Lower leg skin (tissue), 4 donors: ENCODE measurements at places on chromosomes 1 and 21.

- no peak for DNase-seq
Observed at GRCh38 chr21:19468991-19469715, 1065.6 kb upstream of the TMPRSS15 start.

DNA sequence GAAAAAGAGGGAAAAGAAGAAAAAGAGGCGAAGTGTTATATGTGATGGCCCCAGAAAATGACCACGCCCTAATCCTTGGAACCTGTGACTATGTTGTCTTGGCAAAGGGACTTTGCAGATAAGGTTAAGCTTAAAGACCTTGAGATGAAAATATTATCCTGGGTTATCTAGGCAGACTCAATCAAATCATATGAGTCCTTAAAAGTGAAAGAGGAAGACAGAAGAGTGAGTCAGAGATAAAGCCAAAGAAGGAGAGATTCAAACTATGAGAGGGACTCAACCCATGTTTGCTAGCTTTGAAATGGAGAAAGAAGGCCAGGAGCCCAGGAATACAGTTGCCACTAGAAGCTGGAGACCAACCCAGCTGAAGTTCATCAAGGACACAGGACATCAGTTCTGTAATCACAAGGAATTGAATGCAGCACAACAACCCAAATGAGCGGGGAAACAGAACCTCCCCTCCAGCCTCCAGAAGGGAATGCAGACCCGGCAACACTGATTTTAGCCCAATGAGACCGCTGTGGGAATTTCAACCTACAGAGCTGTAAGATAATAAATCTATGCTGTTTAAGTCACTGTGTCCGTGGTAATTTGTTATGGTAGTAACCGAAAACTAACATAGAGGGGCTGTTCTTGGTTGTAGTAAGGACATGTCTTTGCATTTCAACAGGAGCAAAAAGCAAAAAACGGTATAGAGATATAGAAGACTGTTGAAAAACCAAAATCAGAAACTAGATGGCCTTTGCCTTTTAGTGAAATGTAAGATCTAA, 4.2 kb upstream of the RGS8 start:
- DNase-seq: no peak

GRCh38 chr1:41272601-41273000, 30.5 kb upstream of the SCMH1 start:
- DNase-seq: no peak

DNA sequence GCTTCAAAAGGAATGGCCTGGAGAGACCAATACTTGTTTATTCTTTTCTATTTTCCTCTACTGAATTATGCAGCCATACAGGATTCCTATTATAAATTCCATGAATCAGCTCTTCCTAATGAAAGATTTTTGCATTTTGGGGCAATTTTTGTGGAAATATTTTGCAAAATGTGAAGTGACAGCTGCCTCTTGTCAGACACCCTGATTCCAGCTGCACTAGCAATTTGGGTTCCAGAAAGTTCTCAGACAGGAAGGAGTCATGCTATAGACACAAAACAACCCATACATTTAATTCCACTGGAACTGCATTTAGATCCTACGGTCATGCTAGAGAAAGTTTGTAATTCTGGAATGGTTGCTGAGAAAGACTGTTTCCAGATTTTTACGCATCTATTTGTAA, 119.5 kb downstream of the XCL2 start:
- no peak for DNase-seq

DNA sequence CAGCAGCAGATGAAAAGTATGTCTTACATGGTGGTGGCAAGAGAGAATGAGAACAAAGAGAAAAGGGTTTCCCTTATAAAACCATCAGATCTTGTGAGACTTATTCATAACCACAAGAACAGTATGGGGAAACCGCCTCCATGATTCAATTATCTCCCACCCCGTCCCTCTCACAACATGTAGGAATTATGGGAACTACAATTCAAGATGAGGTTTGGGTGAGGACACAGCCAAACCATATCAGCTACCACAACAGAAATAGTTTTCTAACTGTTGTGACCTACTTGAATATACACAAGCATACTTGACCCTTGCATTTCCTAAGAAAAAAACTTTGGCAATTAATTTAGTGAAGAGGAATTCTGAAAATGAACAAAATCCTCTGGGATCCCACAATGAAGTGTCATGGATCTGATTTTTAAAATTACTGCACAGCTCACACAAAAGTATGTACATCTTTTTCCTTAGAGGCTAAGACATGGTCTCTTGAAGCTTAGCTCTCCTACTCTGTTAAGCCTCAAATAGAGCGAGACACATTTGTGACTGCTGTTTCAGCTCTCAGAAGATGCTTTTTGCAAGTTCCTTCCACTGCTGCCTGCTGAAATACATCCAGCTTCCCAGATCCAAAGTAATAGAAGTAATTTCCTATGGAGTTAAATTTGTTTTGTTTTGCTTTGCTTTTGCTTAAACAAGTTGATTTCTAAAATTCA, 265.8 kb downstream of the DPYD start:
- DNase-seq: no peak

GRCh38 chr1:176843352-176844297, 320.9 kb downstream of the ASTN1 start:
- no peak for DNase-seq

DNA sequence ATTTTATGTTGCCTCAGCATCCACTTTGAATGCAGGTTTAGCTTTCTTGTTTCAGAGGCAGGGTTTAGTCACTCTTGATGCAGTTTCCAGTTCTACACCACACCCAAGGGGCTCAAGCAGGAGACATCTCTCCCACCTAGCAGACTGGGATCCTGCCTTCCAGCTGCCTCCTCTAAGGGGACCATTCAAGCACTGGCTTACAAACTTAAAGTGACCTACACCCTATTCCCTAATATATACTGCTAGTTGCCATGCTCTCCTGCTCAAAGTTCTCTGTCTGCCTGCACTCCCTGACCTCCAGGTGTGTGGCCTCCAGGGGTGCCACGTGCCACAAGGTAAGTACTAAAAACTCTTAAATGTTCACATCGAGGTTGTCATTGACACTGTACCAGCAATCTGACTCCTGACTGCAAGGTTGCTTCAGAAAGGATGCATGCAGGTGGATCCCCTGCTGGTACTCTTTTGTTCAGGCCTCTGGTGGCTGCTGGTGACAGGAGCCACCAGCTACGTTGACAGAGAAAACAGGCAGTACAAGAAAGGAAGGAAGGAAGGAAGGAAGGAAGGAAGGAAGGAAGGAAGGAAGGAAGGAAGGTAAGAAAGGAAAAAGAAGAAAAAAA, 185.9 kb downstream of the COQ8A start:
- no peak for DNase-seq
